Astrocyte (in vitro differentiated cells and primary cell): ENCODE measurements at places on chromosomes 16 and 17.

DNA sequence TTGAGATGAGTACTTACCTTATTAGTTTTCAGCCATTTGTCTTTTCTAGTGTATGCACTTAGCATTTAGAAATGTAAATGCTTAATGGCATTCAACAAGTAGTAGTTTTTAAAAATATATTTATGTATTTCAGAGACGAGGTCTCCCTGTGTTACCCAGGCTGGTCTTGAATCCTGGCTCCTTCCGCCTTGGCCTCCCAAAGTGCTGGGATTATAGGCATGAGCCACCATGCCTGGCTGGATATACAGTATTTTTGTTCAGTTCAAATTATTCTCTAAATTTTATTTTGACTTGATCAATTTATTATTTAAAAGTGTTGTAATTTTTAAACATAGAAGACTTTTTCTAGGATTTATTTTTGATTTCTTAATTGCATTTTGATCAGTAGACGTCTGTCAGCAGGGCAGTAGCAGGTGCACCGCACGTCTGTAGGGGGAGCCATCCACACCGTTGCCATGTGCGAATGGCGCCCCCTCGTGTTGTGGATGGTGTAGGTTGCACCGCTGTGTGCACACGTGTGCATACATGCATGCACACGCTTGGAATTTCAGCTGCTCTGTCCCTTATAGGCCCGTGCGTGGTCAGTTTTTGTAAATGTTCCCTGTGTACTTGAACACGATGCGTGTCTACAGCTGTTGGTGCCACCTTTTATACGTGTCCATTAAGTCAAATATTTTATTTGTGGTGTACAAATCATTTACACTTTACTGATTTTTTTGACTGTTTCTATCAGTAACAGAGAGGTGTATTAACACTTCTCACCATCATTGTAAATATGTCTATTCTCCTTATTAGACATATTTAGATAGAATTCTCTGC lies 30.6 kb downstream of the RPTOR start:
- peak; percentile 67 for DNase-seq

DNA sequence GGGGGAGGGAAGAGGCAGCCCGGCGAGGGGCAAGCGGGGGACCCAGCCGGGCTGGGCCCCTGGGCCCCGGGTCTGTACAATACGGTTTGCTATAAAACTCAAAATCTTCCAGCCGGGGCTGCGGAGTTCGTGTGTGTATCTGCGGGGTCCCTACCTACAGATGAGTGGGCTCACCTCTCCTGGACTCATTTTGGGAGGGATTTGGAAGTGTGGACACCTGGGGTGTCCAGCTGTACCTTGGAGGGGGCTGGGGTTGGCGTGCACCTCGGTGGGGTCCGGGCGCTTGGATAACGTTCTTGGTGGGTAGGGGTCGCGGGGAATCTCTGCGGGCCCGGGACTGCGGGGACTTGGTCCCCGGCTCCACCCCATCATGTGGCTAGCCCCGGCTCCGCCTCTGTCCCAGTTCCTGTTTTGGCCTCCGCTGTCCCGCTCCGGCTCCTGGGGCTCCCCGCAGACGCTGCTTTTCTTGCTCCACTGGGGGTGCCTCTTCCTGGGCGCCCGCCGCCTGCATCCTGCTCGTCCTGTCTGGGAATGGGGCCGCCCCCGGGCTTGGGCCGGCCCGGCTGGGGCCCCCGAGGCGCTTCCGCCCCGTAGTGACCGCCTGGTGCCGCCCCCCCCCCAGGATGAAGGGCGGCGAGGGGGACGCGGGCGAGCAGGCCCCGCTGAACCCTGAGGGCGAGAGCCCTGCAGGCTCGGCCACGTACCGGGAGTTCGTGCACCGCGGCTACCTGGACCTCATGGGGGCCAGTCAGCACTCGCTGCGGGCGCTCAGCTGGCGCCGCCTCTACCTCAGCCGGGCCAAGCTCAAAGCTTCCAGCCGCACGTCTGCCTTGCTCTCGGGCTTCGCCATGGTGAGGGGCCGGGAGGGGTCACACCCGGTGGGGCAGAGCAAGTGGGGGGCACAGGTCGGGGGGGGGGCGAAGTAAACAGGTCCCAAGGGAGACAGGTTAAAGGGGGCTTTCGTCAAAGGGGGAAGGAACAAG lies at the start of gene ORAI3:
TSS of gene ORAI3 (plus strand) at position 402 of the 983 bp plus-strand sequence. CDS start at position 624, 222 bp downstream.
- DNase-seq, result no peak

DNA sequence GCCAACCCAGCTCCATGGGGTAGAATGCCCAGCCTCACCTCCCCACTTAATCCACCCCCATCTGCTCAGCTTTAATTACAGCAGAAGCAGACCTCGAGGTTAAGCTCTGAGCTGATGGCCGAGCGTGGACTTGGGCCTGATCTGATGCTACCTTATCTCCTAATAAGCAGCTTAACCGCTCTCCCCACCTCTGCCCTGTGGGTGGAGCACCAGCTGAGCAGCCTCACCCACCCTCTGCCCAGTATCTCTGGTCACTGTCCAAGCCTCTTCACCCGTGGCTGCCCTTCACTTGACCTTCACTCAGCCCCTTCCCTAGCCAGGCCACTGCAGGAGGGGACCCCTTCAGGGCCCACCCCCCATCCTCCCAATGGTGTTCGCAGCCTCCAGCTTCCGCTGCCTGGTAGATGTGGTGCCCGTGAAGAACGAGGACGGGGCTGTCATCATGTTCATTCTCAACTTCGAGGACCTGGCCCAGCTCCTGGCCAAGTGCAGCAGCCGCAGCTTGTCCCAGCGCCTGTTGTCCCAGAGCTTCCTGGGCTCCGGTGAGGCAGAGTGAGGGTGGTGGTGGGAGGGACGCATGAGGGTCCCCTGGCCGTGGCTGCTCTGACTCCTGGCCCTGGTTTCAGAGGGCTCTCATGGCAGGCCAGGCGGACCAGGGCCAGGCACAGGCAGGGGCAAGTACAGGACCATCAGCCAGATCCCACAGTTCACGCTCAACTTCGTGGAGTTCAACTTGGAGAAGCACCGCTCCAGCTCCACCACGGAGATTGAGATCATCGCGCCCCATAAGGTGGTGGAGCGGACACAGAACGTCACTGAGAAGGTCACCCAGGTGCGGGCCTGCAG lies 6.8 kb downstream of the KCNH6 start:
- DNase-seq, result no peak

GRCh38 chr17:72997559-72997958 lies 94.9 kb downstream of the SLC39A11 start:
- DNase-seq, result peak; percentile 85

DNA sequence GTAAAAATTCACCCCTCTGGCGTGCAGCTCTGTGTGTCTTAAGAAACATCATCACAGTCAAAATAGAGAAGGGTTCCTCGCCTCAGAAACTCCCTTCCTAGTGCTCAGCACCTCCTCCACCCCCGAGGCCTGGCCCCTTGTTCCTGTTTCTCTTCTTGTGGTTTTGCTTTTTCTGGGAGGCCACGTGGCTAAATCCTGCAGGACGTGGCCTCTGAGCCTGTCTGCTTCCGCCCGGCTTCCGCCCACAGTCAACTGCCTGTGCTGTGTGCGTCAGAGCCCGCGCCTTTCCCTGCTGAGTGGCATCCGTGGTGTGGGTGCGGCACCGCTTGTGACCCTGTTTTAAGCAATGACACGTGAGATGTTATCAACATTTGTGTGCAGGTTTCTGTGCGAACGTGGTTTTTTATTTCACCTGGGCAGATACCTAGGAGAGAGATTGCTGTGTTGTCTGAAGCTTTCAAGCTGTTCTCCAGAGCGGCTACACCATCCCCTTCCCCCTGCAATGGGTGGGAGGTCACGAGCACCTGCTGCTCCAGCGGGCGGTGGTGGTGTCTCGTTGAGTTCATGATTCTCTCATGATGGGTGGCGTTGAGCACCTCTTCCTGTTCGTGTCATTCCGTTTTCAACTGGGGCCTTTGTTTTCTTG lies 21.7 kb downstream of the ACSF3 start:
- DNase-seq, result peak; percentile 83

DNA sequence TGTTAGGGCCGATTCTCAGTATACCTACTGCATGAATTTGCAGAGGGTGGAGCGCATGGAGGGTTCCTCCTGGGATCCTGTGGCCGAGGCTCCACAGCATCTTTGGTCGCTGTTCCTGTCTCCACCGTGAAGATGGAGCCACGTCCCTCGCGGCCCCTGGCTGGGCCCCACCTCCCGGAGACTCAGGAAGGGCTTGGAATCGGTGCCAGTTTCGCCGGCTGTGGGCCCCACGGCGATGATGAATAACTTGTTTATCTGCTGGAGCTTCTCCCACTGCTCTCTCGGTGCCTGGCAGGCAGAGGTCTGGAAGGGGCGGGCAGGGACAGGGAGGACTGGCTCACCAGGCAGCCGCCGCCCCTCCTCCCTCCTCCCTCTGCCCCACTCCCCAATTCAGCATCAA lies 8.1 kb downstream of the SLC5A11 start:
- peak; percentile 39 for DNase-seq

GRCh38 chr17:17356149-17356930 lies 53.2 kb downstream of the NT5M start:
- DNase-seq, result peak; percentile 58

- DNase-seq, result no peak
Observed at GRCh38 chr16:85231959-85232358, 119.7 kb upstream of the CIBAR2 start.

DNA sequence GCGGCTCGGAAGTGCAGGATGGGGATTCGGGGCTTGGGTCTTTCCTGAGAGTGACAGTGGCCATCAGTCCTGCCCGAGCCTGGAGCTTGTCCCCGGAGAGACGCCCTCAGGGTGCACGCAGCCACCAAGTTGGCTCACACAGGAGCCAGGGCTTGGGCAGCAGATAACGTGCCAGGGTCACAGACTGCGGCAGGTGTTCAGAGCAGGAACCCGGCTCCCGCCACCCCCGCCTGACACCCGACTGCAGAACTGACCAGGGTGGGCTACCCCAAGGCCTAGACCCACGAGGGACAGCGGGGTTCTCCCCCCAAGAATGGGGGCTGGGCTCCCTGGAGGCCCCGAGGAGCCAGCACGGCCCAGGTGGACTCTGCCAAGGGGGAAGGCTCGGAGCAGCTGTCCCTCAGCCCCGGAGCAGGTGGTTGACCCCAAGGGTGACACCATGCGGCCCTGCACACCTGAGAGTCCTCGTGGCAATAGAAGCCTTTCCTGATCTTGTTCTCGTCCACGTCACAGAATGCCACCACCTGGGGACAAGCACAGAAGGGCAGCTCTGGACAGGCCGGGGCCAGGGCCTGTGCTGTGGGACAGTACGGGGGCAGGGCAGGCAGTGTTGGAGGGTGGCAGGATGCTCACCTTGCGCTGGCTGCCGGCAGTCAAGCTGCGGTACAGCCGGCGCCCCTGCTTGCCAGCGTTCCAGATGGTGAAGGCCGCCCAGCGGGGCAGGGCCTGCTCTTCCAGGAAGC lies 117.1 kb upstream of the ZNF750 start:
- no peak for DNase-seq

- DNase-seq, result no peak
Observed at GRCh38 chr17:45848868-45849535, 4.3 kb downstream of the SPPL2C start.

DNA sequence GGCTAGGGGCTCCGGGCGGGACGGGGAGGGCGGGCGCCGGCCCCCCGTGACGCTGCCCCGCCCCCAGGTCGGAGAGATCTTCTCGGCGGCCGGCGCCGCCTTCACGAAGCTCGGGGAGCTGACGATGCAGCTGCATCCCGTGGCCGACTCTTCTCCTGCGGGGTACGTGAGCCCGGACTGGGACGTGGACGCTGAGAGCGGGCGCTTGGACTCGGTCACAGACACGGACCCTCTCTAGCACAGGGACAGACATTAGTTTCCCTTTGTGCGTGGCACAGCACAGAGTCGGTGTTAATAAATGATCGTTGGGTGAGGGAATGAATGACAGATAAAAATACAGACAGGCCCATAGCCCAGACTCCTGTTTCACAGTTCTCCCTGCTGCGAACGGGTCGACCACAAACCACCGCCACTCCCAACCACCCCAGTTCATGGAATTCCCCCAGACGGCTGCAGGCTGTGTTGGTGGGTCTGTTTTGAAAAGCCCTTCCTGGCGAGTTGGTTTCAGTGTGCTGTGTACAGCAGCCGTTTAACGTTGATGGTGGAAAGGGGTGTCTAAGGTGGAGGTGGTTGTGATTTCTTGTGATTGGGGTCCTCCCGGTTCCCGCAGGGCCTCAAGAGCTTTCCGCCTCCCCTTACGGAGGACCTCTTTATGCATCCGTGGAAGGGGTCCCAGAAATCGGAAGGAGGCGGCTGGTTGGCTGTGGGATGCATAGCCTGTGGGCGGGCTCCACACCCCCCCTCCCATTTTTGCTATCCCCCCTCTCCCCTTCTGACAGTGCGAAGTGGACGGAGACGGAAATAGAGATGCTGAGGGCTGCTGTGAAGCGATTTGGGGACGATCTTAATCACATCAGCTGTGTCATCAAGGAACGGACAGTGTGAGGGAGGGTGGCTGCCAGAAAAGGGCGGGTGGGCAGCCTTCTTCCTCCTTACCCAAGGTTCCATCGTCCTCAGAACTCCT lies 2.9 kb downstream of the RNASEK start:
- DNase-seq, result peak; percentile 61

DNA sequence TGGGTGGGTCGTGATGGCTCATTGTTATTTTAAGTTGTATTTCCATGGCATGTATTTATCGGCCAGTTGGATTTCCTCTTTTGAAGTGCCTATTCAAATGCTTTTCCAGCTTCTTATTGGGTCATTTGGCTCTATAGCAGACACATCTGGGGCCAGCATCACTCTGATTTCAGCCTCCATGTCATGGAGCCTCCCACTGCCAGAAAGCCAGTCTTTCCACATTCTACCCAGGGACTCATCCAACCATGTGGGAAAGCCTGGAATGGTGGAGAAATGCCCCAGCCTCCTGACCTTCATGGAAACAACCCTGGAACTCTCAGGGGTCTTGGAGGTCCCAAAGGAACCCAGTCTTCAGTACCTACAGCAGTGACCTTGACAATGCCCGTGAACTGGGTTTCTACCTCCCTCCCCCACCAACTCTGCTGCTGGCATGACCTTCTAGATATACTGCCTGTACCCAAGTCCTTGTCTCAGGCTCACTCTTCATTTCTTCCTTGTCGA lies 33.8 kb upstream of the ADGRG1 start:
- DNase-seq, result no peak

- no peak for DNase-seq
Observed at GRCh38 chr17:28907709-28908475, 5.0 kb upstream of the DHRS13 start.

- DNase-seq, result no peak
Observed at GRCh38 chr16:1335996-1336395, 2.6 kb downstream of the BAIAP3 start.

GRCh38 chr17:65099941-65100315 lies 37.2 kb upstream of the RGS9 start:
- peak; percentile 80 for DNase-seq

DNA sequence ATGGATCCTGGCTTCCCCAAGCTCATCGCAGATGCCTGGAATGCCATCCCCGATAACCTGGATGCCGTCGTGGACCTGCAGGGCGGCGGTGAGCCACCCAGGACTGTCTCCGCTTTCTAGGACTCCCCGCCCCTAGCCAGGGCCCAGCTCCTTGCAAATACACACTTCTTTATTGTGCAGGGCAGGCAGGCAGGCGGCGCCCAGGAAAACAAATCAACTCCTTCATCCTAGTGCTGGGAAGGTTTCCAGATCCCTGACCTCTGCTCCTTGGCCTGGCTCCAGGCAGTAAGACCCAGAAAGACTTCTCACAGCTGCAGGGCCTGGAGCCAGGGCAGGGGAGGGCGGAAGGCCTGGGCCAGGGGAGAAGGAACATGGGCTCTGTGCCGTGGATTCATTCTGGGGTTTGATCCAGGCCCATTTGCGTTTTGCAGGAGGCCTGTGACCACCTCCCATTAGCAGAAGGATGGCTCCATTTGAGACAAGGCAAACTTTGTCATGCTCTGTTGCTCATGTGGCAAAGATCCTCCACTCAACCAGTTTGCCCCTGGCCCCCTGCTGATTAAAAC lies 6.0 kb upstream of the LPCAT2 start:
- DNase-seq, result peak; percentile 94
